ENCODE measurements at places on chromosomes 5 and 9.
A peak's percentile ranks its signal among the peaks of the same experiment; 100 is the strongest.

GRCh38 chr9:97571664-97572063, 61.5 kb downstream of the TSTD2 start:
- DNase-seq: no peak

DNA sequence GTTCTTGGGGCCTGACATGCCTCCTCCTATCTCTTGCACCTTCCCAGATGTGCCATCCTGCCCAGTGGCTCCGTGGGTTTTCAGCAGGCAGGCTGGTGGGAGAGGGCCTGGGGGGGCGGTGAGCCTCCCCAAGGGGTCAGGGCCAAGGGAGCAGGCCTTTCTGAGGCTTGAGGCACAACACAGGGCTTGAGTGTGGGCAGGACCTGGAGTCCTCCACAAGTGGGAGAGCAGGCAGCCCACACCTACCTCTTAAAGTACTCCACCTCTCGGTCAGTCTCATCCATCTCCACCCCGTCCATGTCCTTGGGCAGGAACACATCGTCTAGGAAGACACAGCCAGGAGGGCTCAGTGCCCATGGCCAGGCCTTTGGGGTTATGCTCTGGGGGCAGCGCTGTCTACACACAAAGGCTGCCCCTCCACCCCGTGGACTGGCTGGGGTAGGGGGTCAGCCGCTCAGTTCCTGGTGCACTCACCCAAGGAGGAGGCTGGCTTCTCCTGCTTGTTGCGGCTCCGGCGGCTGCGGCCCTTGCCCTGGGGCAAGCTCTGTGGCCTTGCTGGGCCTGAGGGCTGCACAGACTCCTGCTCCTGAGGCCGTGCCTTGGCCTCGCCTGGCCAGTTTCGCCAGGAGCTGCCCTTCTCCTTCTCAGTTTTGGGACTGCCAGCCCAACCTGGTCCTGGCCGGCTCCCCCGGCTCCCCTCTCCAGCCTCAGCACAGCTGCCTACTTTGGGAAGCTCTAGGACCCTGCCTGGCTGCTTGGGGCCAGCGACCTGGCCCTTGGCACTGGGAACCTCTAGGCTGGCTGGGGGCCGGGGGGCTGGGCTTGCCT, 7.2 kb upstream of the DDX41 start:
- no peak for DNase-seq

GRCh38 chr9:104836235-104836634, 72.3 kb downstream of the NIPSNAP3B start:
- no peak for DNase-seq

DNA sequence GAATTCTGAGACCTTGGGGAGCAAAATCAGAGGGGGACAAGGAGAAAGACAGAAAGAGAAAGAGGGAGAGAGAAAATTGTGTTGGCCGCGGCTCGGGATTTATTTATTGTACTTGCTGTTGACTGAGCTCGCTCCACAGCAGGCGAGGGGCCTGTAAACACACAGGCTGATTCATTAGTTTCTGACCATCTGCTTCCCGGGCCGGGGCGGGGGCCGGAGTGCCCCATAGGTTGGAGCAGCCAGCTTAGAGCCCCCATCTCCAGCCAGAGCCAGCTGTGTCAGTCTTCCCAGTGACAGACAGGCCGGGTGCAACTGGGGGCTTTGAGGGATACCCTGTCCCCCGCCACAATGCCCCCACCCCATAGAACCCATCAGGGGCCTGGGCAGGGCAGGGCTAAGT, 30.9 kb downstream of the NTNG2 start:
- no peak for DNase-seq

DNA sequence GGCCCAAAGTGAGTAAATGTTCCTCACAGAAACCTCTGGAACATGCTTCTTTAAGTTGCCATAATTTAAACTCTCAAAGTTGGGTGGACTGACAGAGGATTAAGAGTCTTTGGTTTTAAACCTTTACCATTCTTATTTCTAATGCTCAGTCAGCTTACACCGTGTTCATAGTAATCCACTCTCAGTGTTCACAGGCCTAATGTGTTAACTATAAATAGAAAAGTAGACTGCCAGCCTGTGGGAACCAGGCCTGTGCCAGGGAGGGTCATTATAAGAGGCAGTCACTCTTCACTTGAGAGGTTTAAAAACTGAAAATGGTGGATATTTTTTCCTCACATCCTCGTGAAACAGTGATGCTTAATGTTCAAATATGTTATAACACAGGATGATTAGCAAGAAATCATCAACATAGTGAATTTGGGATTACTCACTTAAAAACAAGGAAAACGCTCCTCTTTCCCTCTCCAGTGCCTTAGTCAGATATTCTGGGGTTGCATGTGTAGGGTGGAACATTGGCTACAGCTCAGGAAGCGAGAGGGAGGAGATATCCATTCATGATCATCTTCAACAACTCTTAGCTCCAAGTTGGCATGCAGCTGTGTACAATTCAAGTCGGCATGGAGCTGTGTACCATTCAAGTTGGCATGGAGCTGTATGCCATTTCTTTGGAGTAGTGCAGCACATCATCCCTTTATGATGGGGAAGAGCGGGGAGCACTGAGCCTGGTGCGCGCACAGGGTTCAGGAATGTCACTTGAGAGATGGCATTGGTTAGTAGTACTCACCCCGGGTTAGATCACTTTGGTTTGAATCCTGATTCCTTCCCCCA, 65.8 kb downstream of the KIAA1958 start:
- DNase-seq: no peak

- DNase-seq: no peak
Measured at GRCh38 chr9:28926306-28926705, 1353.0 kb upstream of the C9orf72 start.

DNA sequence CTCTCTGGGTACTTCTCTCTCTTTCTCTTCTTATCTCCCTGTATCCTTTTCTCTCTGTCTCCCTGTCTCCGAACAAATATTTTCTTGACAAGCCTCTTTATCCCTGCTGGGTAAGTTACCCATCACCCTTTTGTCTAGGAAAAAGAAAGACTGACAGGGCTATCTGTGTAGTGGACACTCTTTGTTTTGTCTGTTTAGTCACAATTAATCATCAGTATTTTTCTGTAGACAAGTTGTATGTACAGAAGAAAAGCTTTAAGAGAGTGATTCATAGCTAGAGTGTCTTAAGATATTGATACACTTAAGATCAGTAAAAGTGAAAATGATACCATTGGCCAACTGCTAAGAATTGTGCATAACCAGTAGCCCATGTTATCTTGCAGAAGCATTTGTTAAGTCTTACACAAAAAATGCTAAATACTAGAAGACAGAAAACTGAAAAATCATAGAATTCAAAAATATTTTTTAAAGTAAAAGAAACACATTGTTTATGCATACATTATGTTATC, 1043.8 kb upstream of the EDIL3 start:
- no peak for DNase-seq

GRCh38 chr5:143174714-143175398, 228.6 kb downstream of the NR3C1 start:
- no peak for DNase-seq

DNA sequence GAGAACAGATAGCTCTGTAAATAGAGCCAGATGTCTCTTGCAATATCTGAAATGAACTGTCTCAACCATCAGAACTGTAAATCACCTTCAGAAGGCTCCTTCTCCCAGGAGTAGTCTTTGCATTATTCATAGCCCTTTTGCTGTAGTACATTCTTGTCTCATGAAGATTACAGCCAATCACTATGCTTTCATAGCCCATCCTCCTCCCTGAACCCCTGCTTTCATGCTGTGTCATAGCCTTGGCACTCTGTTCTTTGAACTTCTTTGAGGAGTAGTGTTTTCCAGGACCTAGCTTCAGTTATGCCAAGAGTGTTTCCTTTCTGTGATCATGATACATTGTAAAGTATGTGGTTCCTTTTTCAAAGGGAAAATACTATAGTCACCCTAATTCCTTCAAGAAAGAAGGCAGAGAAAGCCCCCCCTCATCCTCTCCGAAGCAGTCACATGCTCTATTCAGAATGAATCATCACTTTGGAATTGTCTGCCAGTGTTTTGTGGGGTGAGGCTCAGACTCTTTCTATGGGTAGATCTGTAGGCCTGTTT, 61.1 kb downstream of the GRIA1 start:
- DNase-seq: peak; percentile 97

- no peak for DNase-seq
Measured at GRCh38 chr9:108483676-108484075, 372.1 kb downstream of the ACTL7B start.

GRCh38 chr5:157006262-157006661, 43.2 kb upstream of the TIMD4 start:
- no peak for DNase-seq

DNA sequence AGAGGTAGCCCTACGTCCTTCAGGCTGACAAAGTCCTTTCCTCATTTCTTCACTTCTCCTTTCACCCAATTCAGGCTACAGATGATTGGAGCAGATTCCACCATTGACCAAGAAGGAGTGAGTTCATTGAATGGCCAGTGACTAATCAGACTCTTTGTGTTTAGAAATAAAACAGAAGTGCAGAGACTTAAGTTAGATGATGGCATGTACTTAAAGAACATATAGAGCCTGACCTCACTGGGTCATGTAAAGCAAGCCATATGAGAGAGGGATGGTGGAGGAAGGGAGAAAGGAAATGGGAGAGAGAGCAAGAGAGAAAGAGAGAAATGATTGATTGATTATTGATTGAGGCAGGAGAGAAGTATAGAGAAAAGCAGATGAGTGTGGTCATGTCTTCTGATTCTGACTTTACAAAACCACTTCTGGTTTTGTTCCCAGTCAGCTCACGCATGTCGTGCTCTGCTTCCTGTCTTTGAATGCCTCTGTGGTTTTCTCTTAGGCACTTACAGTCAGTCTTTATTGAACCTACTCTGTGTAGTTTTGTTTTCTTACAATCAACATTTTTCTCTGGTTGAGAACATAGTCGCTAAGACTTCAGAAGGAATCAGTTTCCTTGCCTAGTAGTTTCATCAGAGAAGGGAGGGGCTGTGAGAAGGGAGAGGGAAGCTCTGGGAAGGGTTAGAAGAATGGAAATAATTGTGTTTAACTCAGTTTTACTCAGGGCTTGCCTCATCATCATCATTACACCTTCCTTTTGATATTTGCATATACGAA, 149.2 kb upstream of the KLF9 start:
- peak; percentile 93 for DNase-seq

DNA sequence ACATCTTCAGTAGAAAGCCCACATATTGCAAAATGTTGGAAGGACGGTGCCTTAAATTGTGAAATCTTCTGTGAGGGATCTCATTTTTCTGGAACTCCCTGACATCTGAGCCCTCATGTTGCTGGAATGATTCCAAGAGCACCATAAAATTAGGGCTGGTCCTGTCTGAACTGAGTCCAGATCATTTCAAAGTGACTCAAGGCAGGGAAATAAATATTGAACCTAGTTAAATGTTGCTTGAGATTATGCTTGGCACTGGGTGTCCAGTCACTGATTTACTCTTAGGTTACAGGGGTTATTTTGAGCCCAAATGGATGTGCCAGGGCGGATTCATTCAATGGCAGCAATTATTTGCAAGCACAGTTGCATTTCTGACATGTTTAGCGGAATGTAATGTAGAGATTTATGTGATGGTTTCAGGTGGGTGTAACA, 437.0 kb downstream of the PIK3R1 start:
- peak; percentile 66 for DNase-seq

DNA sequence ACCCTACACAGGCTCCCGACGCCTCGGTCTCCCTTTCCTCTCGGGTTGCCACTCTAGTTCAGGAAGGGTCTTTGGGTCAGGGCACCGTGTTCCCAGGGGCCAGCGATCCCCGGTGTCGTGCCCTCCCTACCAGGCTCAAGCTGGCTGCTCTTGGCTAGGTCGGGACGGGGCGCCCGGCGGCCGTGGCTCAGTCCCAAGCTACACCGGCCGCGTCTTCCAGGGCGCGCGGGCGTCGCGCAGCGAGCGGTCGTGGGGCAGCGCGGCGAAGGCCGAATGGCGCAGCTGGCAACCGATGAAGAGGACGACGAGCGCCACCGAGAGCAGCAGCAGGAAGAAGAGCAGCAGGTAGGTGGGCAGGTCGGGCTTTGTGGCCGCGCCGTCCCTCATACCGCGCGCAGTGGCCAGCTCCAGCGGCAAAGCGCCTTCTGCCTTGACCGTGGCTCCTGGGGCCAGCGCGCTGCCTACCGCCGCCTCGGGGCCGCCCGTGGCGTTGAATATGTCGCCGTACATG, 892 bp downstream of the SMIM32 start:
- no peak for DNase-seq

- no peak for DNase-seq
Measured at GRCh38 chr5:37757980-37758582, 81.8 kb downstream of the GDNF start.

DNA sequence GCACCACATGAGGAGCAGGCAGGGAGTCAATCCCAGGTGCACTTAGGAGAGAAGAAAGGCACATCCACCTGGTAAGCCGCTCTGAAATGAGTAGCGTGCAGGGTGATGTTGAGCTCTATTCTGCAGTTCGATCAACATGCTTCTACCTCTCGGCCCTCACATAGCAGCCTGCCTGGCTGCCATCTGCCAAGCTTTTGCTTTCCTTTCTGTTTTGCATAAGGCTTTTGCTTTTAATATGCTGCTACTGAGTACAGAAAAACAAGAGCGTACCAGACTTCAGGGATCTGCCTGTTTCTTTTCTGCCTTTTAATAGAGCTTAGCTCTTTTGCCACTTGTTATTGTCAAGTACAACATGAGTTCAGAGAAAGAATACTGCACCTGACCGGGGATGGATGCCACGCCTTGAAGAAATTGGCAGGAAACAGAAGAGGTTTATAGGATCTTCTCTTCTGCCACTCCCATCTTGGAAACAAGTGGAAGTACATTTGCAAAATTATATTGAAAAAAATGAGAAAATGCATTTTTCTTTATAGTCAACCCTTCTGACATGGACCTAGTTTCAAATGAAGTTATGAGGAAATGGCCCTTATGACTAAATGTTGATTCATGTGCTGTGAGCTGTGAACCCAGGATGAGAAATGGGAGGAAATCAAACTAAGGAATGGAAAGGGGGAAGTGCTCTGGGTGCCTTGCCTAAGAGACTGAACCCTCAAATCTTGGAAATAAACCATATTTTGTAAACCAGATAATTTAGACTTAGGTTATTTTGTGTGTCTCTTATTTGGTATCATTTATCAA, 4.0 kb upstream of the FCHO2 start:
- peak; percentile 45 for DNase-seq

DNA sequence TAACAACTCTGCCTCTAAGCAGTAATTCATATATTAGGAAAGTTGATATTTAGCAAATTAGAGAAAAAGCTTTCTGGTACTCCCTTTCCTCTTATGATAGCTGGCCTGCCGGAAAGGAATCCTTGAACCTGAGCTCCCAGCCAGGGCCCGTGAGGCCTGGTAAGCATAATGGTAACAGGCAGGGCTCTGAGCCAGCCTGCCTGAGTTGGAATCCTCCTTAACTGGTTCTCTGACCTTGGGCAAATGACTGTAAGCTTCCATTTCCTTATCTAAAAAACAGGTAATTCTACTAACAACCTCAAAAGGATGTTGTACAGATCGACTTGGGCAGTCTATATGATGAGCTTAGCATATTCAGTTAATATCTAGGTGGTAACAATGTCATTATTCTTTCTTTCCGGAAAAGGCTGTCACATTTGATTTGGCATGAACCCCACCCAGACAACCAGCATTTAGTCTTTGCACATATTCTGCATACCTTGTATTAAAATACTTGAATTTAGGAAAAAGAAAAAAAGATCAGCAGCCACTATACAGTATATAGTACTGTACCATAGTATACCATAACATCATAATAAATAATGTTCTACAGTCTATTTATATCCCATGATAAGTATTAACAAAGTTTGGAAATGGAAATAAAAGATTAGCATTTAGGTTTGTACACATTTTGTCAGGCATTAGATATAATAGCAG, 55.7 kb upstream of the MAP3K1 start:
- no peak for DNase-seq

- DNase-seq: peak; percentile 91
Measured at GRCh38 chr5:78677777-78678668, 29.5 kb upstream of the LHFPL2 start.

- DNase-seq: no peak
Measured at GRCh38 chr9:131668057-131668438, 71.8 kb downstream of the RAPGEF1 start.

GRCh38 chr9:98472216-98472615, 216.8 kb upstream of the TBC1D2 start:
- no peak for DNase-seq
